T-helper 17 cell (primary cell): ENCODE measurements at places on chromosomes 1 and 21.

DNA sequence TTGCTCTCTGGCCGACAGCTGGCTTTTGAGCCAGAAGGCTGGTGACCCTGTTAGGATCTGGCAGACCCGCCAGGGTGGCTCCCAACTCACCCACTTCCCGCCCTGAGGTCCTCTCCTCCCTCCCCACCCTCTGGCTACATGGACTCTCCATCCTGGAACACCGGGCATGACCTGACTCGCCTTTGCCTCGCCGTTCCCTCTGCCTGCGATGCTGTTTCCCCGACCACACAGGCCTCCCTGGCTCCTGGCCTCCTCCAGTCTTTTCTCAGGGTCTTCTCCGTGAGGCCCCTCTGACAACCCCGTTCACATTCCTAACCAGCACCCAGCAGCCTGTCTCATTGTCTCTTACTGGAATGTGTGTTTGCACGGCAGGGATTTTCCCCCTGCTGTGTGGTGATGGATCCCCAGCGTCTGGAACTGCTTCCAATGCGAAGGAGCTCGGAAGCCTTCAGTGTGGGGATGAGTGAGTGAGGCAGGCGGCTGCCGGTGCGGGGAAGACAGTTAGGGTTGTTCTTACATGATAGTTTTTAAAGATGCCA is 46.0 kb upstream of the POFUT2 start:
- DNase-seq: no peak

DNA sequence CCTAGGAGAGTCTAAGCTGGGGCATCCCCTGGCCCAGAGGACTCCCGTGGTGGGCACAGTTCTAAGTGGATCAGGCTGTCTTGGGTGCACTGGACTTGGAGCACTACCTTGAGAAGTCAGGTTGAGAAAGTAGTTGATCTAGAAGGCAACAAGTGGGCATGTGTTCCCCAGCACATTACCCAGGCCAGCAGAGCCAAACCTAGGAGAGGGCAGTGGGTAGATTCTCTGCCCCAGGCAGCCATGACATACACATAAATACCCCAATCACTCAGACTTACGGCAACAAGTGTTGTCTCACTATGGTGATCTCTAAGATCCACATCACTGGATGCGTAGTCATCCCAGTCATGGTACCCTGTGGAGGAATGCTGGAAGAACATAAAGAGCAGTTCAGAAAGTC is 1.6 kb upstream of the PMF1 start:
- no peak for DNase-seq

DNA sequence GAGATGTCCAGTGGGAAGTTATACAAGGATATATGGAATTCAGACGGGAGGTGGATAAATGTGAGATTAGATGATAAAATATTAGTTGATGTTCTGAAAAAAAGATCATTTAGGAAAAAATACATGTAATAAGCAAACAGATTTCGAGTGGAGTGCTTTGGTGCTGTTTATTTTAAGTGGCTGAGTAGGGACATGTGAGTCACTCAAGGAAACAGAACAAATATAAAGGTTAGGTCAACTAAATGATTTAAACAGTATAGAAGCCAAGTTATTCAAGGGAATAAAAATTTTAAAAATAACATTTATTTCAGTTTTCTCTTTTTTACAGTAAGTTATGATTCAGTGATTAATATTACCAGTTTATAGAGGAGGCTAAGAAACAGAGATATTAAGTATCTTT is 1046.7 kb upstream of the B3GALT2 start:
- no peak for DNase-seq

DNA sequence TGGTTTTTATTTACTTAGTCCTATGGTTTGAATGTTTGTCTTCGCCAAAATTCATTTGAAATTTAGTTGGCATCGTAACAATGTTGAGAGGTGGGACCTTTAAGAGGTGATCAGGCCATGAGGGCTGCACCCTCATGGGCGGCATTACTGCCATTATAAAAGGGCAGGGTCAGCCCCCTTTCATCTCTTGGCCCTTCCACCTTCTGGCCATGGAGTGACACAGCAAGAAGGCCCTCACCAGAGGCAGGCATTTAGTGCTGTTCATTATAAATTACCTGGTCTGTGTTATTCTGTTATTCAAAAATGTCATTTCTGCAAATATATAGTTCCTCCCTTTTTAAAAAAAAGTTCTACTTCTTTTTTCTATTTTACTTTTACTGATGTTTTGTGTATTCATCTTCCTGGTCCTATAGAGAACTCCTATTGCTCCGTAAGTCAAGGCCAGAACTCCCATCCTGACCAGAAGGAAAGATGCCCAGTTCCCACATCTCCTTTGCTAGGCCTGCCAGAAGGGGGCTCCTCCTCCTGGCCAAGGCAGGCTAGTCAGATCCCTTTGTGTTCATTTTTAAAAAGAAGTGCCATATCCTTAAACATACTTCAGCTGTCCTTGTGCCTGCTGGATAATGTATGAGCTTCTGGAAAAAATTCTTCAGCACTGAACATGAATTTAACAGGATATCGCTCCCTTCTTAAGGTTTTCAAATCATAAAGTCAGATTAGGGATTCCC is 10.0 kb upstream of the LBR start:
- no peak for DNase-seq

DNA sequence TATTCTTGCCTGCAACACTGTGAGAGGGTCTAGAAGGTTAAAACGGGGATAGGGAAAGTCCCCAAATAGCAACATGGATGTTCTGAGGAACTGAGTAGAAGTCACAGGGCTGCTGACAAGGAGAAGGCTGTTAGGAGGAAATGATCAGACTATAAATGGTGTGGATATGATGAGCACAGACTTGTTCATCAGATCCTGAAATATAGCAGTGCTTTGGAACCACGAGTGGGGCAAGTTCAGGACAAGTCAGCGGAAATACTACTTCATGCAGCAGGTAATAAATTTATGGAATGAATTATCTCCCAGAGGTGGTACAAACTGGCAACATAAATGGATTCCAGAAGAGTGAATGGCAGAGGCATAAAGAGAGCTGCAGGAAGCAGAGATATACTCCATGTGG is 3.2 kb upstream of the KIAA0040 start:
- DNase-seq: no peak

DNA sequence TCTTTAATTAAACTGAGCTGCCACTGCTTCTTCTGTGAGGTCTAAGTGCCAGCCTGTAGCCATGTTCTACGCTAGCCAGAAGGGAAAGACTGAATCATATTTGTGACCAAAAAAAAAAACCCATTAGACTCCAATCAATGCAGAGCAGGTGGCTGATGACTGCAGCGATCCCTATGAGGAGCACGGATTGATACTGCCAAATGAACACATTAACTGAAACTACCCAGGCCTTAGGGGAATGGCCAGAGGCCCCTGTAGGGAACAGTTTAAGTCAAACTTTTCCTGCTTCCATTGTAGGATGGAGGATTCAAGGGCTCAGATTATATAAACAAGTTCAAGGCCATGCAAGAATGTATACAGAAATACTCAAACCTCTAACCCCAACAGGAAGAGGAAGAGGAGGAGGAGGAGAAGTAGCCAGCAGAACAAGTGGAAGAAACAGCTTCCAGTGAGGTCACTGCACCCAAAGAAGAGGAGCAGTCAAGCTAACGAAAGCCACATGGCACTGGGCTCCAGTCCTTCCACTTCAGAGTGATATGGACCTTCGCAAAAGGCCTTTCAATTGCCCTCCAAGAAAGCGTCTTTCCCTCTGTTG is 328.3 kb downstream of the SMYD3 start:
- no peak for DNase-seq

- DNase-seq: peak; percentile 11
These were observed 63.2 kb downstream of the WNT9A start for GRCh38 chr1:227884370-227885134.

DNA sequence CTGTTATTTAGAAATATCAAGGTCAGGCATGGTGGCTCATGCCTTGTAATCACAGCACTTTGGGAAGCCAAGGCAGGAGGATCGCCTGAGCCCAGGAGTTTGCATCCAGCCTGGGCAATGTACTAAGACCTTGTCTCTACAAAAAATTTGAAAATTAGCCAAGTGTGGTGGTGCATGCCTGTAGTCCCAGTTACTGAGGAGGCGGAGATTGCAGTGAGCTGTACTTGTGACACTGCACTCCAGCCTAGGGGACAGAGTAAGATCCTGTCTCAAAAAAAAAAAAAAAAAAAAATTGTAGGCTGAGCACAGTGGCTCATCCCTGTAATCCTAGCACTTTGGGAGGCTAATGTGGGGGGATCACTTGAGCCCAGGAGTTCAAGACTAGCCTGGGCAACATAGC is 45.3 kb downstream of the PIK3CD start:
- no peak for DNase-seq

GRCh38 chr1:53617851-53618499 is 121.0 kb downstream of the GLIS1 start:
- DNase-seq: no peak

DNA sequence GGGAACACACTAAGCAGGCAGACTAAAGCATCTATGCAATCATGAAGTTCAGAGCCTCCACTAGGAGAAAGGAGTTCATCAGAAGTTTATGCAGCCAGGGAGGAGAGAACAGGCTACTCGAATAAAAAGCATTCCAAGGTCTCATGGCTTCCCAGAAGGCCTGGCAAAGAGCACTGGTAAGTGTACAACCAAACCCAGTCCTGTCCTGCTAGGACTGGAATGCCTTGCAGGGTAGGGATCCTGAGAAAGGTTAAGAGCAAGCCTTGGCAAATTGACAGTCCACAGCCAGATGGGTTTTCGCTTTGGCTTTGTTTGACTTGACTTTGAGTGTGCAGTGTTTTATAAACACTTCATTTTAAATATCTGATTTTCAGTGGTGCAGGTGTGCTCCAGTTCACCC is 133.6 kb upstream of the ATP1B1 start:
- no peak for DNase-seq

DNA sequence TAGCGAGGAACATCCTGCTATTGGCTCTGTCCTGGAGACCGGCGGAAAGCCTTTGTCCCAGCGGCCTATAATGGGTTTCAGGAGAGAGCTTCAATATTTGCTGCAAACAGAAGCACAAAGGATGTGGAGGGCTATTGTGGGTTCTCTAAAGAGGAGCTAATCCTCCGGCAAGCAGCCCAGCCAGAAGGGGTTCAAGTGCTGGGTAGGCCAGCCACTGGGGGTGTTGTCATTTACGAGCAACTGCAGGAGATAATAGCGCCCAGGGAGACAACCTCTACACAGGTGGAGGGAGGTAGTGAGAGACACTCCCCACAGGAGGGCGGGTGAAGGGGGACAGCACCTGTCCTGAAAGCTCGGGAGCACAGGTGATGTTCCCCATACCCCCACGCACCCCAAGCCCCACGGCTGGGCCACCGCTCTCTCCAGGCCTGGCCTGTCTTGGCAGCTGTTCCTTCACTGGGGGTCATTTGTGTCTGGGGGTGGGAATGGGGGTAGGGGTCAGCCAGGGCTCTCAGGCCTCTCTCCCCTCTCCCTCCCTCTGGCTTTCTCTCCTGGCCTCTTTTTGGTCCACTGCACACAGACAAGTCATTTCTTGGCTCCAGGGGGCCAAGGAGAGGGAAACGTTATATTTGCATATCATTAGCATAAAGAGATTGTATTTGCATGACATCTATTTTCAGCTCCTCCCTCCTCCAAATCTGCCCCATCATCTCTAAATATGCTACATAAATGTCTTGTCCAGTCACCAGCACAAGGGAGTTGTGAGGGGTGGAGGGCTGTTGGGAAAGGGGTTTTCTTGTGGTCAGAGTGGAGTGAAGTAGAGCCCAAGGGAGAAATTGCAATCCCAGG is 22.0 kb upstream of the SLC26A9 start:
- DNase-seq: no peak

- no peak for DNase-seq
These were observed 94.2 kb downstream of the CACNA1E start for GRCh38 chr1:181577475-181577874.

GRCh38 chr21:26686278-26686677 is 113.2 kb upstream of the CYYR1 start:
- DNase-seq: no peak

- no peak for DNase-seq
These were observed 344.0 kb upstream of the USP24 start for GRCh38 chr1:55559161-55559611.

GRCh38 chr1:2322581-2323211 is 68.7 kb downstream of the MORN1 start:
- DNase-seq: no peak
